ENCODE measurements at places on chromosomes 11 and 22.

- DNase-seq: no peak
Observed at GRCh38 chr22:42222140-42222539, 48.3 kb downstream of the TCF20 start.

DNA sequence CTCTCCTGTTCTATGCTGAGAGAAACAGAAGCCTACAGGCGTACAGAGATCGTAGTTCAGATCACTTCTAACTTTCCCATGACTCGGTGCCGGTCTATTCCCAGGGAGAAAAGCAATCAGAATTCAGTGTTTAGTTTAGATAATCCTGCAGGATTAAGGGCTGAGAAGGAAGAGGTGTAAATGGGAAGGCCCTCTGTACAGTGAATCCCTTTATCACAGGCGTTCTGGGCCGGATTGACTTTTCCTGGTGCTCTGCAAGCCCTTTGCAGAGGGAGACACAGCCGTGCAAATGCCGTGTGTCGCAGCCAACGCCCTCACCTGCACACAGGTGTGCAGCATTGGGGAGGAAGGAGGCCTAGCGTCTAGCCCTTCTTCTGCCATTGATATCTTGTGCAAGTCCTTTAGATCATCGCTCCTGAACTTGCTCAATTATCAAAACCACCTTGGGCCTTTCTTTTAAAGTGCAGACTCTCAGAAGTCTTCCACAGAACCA, 90.6 kb downstream of the DSCAML1 start:
- DNase-seq: no peak

GRCh38 chr11:4064278-4064955, 30.2 kb upstream of the RRM1 start:
- DNase-seq: no peak

- no peak for DNase-seq
Observed at GRCh38 chr22:47332246-47332980, 570.0 kb downstream of the TBC1D22A start.

- no peak for DNase-seq
Observed at GRCh38 chr11:68968306-68969250, 12.2 kb downstream of the MRGPRD start.

GRCh38 chr11:10322830-10323792, 18.2 kb downstream of the ADM start:
- DNase-seq: no peak

DNA sequence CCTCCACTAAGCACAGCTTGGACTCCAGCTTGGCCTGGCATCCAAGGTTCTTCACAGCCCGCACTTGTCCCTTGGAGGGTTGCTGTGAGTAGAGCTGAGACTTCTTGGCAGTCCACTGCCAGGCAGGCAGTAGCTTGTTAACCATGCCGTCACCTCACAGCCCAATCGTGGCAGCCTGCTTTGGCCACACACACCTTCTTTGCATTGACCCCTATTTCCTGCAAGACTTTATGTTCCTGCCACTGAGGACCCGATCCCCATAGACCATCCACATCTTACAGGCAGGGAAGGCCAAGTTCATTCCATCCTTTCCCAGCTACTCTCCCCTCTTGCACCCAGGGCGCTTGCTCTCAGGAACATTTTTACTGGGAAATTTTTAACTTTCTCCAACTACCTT, 2.5 kb upstream of the PYGM start:
- DNase-seq: no peak

GRCh38 chr11:35223991-35224390, 85.0 kb downstream of the CD44 start:
- DNase-seq: no peak

DNA sequence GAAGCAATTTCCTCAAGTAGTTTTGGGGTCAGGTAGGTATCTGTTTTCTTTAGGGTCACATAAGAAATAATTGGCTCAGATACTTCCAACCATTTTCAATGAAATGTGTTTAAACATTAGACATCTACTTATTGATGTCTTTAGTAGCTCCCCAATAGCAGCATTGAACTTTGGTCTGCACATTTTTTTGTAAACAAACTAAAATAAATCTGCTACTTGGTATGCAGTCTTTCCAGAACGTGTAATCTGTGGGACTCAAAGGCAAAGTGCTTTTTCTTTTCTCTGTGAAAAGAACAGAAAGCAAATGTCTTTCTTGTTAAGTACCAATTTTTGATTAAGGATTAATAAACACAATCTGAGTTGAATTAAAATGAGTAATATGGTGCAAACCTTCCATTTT, 13.6 kb downstream of the SLC22A25 start:
- DNase-seq: no peak

DNA sequence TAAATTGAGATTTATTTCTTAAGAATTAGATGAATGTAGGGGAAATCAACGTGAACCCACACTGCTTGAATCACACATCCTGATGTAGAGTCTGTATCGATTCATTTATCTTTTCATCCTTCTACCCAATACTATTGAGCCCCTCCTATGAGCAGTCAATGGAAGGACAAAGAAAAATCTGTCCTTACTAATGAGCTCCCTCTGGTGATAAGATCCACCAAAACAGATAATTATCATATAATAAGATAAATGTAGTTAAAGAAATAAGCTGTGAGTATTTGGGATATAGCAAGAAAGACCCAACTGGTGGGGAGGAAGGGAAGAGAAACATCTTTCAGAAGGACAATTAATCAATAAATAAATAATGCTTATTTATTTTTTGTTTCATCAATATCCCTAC, 385.1 kb upstream of the CCDC90B start:
- no peak for DNase-seq

- DNase-seq: no peak
Observed at GRCh38 chr11:20351751-20352262, 11.7 kb upstream of the HTATIP2 start.

DNA sequence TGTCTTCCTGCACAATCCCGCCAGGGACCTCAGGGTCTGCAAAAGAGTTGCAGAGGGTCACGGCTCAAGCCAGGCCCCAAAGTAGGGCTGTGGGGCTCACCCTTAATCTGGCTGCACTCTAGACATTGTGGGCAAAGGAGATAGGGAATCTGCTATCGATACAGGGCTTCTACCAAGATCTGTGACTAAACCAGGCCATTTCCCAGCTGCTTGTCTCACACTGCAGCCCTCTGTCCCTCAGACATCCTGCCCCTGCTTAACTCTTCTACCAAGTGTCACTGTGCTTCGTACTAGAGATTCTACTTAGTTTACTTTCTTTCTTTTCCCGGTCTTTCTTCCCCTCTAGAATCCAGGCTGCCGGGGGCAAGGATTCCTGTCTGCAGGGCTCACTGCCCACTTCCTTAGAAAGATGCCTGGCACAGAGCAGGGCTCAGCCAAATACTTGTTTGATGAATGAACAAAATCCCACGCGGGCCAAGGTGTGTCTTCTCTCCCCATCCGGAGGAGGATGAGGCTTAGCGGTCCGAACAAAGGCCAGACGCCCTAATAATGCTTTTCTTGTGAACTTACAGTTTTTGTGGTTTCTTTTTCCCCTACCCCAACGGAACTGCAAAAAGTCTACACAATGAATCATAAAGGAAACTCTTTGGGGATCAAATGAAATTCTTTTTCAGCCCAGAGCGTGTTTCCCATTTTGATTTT, 61.3 kb upstream of the ANO1 start:
- DNase-seq: no peak

DNA sequence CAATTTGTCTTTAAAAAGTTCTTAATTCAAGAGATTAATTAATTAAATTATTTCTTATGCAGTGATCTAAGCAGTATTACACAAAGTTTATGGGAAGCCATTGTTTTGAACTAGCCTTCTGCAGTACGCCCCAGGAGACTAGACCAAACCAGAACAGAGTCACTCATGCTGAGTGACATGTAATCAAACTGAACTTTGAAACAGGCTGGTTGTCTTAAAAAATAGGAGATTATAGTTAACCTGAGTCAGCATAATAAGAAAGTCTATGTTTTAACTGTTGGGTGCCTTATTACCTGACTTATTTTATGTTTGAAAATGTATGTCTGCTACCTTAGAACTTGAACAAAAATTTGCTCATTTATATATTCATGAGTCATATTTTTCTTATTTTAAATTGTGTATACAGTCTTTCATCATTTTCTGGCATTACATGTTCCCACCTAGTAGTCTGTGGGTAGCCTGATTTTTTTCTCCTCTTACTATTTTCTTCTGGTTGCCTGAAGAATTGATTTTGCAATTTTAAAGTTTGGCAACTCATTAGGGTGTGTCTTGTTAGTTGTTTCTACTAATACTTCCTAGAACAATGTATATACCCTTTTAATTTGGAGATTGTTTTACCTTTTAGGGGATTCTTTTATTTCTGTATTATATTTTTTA, 161.4 kb downstream of the AASDHPPT start:
- no peak for DNase-seq

GRCh38 chr22:37639070-37639760, at the start of gene SH3BP1:
SH3BP1 (plus strand) TSS chr22:37639669; CDS start chr22:37639788, 119 bp downstream.
- DNase-seq: peak; percentile 44

- no peak for DNase-seq
Observed at GRCh38 chr22:46763051-46763705, 728 bp downstream of the TBC1D22A start.

DNA sequence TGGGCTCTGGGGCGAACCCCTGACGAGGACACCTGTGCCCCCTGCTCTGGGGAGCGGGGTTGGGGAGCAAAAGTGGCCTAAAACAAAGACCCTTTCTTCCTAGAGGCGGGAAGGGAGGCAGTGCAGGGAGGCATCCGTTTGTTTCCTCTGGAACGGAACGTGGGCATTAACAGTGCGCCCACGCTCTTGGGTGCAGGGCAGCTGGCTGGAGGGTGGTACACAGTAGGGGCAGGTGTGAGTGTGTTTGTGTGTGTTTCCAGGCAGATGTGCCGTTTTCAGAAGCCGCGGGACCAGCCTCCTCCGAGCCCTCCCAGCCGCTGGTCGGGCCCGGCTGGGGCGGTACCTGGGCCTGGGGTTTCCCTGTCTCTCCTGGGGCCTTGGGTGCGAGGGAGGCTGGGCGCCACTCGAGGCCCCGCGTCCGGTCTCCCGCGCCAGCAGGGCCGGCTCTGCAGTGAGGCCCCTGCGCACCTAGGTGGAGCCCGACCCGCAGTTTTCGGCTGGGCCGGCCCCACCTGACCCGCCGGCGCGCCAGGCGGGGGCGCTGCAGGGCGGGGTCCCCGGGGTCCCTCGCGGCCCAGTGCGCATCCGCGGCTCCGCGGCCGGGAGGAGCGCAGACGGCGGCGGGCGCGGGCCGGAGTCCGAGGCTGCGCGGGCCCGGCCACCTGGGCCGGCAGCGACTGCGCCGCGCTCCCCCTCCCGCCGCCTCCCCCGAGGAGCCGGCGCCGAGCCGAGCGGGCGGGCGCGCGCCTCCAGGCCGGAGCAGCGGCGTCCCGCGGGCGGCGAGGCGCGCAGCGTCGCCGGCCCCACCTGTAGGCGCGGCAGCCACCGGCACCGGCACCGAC, 1252.7 kb downstream of the BRD1 start:
- no peak for DNase-seq

DNA sequence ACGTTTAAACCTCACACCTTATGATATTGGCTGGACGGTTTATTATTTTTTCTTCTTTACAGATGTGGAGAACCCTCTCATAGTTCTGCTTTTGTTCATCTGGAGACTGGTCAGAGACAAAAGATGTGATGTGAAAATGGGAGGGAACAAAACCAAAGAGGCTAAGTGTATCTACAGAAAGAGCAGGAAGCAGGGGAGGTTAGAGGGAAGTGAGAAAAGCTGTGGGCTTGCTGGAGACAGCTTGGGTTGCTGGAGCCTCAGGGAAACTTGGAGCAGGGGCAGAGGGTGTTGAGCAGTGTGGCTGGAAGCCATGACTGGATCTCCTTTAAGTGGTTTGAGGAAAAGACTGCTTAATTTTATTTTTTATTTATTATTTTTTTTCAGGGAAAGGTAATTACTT, 79.0 kb upstream of the SNX19 start:
- DNase-seq: no peak

DNA sequence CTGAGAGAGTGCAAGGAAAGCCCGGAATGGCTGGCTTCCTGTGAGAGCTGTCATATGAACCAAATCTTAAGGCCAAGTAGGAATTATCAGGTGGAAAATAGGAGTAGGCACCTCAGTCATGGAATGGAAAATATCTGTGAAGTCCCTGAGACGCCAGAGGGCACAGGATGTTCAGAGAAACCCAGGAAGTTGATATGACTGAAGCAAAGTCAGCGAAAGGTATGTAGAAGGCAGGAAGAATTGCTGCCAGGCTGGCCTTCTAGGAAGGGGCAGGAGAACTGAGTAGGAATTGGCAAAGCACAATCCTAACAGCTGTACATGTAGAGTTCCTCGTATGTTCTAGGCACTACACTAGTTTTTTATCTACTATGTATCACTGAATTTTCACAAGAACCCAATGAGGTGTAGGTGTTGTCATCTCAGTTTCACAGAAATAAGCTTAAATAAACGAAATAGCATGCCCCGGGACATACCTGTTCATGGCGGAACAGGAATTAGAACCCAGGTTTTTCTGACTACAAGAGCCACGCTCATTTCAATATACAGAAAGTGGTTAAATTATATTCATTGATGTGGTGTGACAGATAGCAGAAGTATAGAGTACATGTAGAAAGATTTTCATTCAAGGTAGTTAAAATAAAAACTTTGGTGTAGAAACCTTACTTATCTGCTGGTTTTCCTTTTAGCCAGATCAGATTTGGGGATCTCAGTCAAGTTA, 17.0 kb downstream of the HMGXB4 start:
- no peak for DNase-seq

DNA sequence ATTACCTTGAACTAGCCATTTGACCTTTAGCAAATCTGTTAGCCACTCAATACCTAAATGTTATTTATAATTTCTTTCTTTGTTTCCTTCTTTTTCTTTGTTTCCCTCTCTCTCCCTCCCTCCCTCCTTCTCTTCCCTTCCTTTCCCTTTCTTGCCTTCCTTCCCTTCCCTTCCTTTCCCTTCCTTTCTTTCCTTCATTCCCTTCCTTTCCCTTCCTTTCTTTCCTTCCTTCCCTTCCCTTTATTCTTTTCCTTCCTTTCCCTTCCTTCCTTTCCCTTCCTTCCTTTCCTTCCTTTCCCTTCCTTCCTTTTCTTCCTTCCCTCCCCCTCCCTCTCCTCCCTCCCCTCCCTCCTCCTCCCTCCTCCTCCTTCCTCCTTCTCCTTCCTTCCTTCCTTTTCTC, 75.7 kb upstream of the KCNA4 start:
- DNase-seq: no peak

DNA sequence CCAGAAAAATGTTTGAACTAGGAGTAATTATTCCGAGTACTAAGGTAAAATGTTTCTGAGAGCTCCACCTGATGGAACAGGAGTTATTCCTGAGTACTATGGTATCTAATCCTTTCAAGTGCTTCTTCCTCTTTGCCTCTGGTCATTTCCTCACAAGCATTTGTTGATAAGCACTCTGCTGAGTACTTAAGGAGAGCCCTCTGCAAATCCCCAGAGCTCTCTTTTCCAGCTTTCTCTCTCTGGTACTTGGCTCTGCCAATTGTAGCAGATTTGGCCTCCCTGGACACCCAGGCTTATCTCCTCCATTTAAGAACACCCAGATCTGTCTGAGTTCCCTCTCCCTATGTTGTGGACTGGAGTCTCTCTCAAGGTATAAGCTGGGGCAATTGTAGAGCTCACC, 457.0 kb downstream of the MN1 start:
- DNase-seq: no peak

DNA sequence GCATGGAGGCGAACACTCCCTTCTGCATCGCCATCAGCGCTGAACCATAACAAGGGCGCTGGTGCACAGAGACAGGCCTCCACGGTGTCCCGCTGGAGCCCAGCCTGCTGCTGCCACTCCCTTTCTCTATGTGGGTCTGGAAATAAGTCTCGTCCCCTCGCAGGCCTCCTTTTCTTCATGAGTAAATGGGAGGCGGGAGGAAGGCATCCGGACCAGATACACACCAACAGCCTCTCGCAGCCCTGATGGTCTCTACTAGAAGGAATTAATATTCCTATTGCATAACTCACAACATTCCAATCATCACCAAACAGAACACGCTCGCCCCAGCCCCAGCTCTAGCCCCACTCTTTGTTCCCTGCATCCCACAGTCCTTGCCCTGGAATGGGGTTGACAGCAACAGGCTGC, 14.9 kb downstream of the RASD2 start:
- no peak for DNase-seq

GRCh38 chr11:9030601-9031000, 26.8 kb upstream of the NRIP3 start:
- DNase-seq: no peak
